NCI-H2081 treated with DMSO at 0.1 percent for 48 hours (cell line): ENCODE measurements at places on chromosomes 7 and 10.
A peak's percentile ranks its signal among the peaks of the same experiment; 100 is the strongest.

- DNase-seq = no peak
Observed at GRCh38 chr10:3861795-3862194, 76.8 kb upstream of the KLF6 start.

GRCh38 chr10:30172673-30173072 lies 113.3 kb upstream of the JCAD start:
- DNase-seq = no peak

DNA sequence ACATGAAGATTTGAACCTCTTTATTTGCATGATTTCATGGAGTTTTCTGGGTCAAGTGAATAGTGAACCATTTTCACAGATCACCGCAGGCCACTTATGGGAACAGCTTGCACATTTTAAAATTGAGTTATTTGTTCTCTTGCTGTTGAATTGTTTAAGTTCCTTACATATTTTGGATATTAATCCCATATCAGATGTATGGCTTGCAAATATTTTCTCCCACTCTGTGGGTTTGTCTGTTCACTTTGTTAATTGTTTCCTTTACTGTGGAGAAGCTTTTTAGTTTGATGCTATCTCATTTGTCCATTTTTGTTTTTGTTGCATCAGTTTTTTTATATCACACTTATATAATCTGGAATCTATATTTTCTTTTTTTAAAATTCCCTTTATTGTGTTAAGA lies 14.1 kb upstream of the ZC3HAV1L start:
- DNase-seq = no peak

- DNase-seq = no peak
Observed at GRCh38 chr7:37768611-37769010, 79.8 kb upstream of the NME8 start.

DNA sequence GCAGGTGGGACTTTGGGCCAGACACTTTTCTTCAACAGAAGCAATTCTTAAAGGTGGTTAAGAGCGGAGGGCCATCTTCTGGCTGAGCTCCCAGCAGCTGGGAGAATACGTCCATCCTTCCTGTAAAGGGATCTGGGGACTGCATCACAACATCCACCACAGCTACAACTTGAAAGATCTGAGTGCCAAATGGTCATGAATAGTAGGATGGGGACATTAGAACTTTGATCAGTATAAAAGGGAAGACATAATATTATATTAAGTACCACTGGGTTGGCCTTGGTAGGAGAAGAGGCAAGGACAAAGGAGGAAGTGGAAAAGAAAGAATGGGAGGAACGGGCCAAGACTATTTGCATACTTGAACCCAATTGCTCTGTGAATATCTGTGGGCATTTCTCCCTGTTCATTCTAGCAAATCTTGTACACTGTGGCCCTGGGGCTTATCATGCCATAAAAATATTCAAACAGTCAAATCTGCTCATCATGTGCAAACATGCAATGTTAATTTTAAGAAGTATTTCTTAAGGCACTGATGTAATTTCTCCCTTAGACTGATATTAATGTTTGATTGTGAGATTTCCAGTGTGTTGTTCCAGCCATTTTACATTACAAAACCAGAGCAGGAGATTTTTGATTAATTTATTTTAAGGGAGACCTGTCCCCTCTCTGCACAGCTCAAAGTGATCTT lies 65.5 kb upstream of the CREB5 start:
- no peak for DNase-seq

GRCh38 chr10:55374060-55374459 lies 573.0 kb upstream of the PCDH15 start:
- DNase-seq = no peak

- DNase-seq = no peak
Observed at GRCh38 chr10:98128802-98129201, 5.7 kb upstream of the R3HCC1L start.

- no peak for DNase-seq
Observed at GRCh38 chr10:97703398-97704067, 10.0 kb upstream of the MARVELD1 start.

DNA sequence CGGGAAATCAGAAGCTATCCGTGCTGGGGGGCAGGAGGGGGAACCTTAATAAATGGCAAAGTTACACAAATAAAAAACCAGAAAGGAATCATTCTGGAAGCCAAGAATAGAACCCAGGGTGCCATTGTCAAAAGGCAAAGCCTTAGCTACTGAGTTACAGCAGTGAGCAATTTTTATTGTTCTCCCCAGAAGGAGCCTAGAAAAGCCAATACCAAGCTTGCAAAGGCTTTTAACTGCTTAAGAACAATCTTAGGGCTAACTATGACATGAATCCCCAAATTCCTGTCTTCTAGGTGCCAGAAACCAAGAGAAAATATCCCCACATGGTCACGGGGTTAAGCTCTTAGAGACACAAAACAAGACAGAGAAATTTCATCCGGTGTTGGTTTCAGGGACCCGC lies 482.7 kb downstream of the CCSER2 start:
- no peak for DNase-seq

- no peak for DNase-seq
Observed at GRCh38 chr10:83612746-83613145, 526.6 kb upstream of the GHITM start.

DNA sequence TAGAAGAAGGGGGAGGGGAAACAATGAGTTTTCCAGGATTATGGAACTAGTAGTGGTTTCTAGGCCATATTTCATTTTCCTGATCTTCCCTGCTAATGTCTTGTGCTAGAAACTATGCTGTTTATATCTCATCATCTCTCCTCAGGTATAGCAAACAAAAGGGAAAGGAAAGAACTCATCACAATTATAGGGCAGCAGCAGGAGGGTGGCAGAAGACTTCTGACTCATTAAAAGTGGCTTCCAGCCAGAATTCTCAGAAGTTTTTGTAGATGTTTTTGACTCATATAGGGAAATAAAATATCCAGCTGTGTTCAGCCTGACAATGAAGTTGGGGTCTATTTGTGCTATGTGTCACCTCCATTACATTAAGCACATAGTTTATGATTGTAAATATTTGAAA lies 6.5 kb downstream of the AHR start:
- no peak for DNase-seq

DNA sequence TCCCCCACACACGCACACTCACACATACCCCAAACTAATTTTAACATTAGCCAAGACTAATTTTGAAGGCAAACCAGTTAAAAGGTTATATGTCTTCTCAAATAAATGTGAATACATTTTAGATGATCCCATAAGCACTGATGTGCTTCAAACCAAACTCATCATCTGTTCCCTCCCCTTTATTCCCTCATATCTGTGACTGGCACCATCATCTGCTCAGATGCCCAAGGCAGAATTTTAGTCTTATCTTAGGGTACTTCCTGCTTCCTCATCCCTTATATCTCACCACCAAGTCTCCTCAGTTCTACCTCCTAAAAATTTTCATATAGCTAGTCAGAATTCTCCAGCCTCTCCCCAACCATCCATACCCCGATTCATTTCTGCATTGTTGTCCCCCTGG lies 80.4 kb downstream of the UPF2 start:
- no peak for DNase-seq

DNA sequence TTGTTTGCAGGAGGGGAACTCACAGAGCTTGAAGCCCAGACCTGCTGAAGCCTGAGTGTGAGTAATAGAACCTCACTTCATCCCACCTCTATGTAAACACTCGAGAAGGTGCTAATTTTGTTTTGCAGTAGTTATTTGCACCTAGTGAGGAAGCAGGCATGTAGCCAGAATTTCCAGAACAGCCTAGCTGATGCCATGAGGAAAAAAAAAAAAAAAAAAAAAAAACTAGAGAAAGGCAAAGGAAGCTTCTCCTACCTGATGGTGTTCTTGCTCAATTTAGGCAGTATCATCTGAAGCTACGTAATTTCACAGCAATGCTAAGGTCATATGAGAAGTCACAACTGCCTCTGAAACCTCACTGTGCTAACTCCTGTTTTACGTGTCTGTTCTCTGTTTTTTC lies 13.6 kb upstream of the GPR37 start:
- DNase-seq = peak; percentile 75

DNA sequence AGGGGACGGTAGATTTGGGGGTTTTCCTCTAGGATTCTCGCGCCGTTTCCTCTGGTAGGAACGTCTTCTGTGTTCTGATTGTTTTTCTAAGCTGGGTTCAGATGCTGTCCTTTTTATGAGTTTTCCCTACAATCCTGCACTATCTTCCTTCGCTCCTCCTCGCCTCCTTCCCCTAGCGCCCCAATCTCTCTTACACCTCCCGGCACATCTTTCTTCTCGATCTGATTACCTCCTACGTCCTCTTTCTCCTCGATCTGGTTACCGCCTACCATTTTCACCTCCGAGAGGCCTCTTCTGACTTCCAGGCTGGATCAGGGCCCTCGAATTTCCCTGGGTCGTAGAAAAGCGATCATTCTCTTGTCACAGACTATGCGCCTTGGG lies 413 bp downstream of the BUD31 start:
- DNase-seq = no peak

DNA sequence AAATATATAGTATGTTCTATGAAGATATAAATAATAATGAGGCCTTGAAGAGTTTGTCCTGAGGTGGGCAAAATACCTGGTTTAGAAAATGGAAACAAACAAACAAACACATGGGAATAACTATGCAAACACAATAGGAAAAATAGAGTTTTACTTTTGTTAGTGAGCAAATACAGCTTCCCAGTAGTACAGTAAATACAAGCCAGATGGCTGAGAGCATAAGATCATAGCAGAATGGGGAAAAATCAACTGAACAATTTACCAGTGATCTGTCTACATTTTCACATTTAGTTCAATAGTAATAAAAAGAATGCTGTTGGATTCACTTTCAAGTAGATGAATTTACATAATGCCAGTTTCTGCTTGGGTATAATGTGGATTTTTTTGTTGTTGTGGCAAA lies 45.1 kb downstream of the ADD3 start:
- DNase-seq = no peak

GRCh38 chr7:151341357-151342101 lies at the start of gene NUB1:
NUB1 (plus strand) TSS chr7:151341812; CDS start chr7:151345350, 3,538 bp downstream.
- peak; percentile 23 for DNase-seq

- DNase-seq = no peak
Observed at GRCh38 chr10:387909-388660, 252.8 kb downstream of the ZMYND11 start.

DNA sequence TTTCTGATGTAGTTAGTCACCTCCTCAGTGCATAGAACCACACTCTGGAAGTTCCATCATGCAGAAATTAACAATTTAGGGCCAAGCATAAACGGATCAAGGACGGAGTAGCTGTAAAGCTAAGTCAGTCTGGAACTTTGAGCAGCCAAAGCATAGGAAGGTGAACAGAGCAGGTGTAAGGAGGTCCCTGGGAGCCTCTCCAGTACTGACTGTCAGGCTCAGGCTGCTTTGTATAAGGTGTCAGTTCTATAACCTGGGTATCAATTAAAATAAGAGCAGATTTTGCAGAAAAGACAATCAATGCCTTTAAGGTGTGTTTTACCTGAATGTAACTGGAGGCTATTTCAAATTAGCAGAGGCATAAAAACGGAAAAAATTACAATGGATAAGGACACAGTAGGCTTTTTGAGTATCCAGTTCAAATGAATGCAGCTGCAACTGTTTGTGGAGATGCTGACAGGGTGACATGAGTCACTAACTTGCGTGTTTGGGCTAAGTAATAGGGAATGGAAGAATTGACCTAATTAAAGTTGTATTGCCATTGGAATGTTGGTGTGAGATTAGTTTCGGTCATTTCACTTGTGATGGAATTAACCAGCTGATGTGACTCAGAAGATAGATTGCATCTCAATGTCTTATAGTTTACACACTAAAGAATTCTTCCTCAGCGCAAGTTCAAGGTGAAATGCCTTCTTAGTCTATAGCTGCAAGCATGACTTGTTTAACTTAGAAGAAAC lies 417.9 kb upstream of the CNTNAP2 start:
- no peak for DNase-seq

DNA sequence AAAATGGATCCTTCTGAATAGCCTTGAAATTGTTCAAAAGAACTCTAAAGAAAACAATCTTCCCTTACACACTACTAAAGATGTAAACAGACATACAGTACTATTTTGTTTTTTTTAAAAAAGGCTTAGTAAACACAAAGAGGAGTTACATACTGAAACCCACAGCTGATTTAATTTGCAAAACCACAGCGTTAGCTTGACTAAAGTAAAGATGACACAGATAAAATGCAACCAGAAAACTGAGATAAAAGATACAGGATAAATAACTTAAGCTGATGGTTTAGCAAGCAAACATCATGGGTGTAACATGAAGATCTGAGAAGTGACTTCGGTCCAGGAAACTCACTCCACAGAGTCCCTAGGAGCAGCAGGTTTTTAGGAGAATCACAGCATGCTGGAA lies 21.8 kb downstream of the PRKCQ start:
- DNase-seq = no peak

DNA sequence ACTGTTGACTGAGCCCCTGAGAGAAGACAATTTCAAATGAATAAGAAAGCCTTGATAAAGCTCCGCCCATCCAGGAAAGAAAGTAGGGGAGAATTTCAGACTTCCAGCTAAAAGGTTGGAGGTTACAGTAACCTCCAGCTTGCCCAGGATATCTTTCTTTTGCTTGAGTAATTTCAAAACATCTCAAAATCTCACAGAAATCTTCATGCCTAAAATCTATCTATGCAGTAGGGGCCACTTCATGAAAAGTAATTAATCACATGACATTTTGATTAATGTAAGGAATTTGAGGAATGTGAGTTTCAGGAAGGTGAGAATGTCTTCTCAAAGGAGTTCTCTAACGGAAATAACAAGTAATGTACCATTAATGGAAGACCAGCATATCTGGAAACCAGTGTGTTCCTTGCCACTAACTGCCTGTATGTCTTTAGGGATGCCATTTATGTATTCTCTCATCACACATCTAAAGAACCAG lies 24.2 kb downstream of the TRIL start:
- no peak for DNase-seq

- DNase-seq = no peak
Observed at GRCh38 chr10:33542752-33543505, 208.5 kb upstream of the NRP1 start.

GRCh38 chr7:55545496-55545895 lies 26.8 kb downstream of the VOPP1 start:
- DNase-seq = no peak

DNA sequence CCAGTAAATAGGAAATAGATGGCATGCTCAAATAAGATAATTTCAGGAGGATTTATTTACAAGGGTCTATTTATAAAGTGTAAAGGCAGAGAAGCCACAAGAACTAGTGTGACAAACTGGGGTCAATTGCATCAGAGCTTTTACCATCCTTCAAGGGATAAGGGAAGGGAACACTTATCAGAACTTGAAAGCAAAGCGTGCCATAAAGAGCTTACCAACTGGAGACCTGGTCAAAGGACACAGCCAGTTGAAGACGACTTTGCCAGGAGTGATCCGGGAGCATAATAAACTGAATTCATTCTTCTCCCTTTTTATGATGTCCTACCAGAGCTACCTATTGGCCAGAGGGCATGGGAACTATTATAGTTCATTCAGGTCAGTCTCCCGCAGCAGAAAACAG lies 3.2 kb upstream of the PPP1R3A start:
- DNase-seq = no peak

DNA sequence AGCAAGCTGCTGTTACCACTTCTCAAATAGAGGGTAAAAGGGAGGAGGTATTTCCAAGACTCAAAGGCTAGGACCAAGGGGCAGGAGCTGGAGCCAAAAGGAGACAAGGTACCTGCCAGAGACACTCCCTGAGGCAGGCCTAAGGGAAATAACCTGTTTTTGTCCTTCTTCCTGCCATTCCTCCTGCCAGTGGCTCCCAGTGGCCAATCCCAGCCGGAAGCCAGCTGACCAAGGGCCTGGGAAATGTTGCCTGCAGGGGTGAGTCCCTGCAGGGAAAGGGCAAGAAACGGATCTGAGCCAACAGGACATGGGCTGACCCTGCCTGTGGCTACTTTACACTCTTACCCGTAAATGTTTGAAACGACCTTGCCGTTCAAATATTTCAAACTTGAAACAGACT lies 3.5 kb downstream of the CYTH3 start:
- DNase-seq = no peak

GRCh38 chr10:120428754-120429153 lies 28.3 kb upstream of the PLPP4 start:
- DNase-seq = no peak
